Anterior cingulate cortex (tissue), 58 donors: ENCODE measurements at places on chromosomes 13 and 19.
A peak's percentile ranks its signal among the peaks of the same experiment; 100 is the strongest.

GRCh38 chr13:28849441-28849840, 29.3 kb downstream of the MTUS2 start:
- DNase-seq: no peak

GRCh38 chr13:102838982-102839381, 6.8 kb upstream of the ERCC5 start:
- DNase-seq: no peak

DNA sequence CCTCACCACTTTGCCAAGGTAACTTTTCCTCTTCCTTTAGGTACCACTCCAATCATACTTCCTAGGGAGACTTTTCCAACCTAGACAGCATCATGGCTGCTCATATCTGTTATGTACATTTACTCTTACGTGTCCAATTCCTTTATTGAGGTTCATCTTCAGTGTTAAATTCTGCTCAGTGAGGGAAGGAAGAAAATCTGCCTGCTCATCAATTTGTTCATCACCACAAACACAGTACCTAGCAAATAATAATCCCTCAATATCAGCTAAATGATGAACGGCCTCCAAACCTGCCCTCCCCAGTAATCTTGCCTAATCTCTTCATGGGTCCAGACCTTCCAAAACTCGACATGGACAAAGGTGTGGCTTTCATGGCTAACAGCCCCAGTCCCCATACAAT, 380.8 kb downstream of the KCTD12 start:
- no peak for DNase-seq

DNA sequence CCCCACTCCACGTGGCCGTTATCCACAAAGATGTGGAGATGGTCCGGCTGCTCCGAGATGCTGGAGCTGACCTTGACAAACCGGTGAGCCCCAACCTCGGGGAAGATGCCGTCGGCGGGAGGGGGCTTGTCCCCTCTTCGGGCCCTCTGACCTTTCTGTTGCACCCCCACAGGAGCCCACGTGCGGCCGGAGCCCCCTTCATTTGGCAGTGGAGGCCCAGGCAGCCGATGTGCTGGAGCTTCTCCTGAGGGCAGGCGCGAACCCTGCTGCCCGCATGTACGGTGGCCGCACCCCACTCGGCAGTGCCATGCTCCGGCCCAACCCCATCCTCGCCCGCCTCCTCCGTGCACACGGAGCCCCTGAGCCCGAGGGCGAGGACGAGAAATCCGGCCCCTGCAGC, 4.8 kb downstream of the CCER2 start:
- no peak for DNase-seq

DNA sequence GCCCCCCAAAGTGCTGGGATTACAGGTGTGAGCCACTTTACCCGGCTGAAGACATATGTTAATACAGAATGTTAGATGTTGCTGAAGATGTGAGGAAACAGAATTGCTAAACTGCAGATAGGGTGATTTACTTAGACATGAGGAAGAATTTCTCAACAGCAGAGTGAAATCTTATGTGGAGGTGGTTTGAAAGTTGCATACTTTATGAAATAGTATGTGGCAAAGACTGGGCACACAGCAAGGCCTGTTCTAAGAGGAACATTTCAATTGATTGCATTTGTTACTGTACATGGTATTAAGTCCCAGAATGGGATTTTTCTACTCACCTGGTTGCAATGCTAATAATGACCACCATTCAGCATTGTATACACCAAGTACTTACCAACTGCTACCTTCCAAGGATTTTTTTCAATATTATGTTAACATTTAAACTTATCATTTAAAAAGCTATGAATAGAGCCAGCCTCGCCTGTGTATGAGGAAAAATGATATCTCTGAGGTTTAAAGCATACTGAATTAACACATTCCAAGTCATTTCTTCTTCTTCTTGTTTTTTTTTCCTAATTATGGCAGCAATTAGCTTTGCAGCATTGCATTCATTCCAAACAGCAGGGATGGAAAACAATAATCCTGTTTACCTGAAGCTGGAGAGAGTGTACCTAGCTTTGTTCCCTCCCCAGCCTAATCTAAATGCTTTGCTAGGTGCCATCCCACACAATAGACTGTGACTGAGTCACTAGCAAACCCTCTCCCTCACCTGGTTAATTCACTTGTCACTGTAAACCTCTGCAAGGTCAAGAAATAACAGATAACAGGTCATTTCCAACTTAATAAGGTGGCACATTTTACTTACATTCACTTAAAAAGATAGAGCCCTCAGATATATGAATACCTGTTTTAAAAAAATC, 19.4 kb upstream of the KLF5 start:
- DNase-seq: no peak

GRCh38 chr19:53789708-53790678, 34.1 kb downstream of the NLRP12 start:
- DNase-seq: no peak

DNA sequence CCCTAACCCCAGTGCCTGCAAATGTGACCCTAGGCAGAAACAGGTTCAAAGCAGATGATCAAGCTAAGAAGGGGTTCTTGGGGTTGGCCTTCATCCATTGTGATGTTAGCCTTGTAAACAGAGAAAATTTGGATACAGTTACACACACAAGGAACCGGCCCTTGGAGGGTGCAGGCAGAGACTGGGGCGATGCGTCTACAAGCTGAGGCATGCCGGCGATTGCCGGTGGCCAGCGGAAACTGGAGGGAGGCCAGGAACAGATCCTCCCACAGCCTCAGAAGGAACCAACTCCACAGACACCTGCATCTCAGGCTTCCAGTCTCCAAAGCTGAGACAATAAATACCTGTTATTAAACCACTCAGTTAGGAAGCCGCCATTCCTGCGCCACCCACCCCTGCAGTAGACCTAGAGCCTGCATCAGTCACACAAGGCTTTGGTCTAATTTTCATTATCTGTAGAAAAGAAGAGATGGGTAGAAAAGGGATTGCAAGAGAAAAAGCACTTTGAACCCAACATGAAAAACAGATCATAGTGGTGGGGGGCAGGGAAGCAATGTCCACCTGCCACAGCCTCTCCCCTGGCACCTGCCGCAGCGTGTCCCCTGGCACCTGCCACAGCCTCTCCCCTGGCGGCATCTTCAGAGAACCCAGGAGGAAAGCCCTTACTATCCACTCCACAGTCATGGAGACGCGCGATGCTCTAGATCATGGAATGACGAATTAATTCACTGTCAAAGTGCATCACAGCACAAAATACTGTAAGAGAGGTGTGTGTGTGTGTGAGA, 119.7 kb upstream of the SOX1 start:
- DNase-seq: no peak

GRCh38 chr13:110559429-110559943, 2.0 kb downstream of the RAB20 start:
- DNase-seq: peak; percentile 20

DNA sequence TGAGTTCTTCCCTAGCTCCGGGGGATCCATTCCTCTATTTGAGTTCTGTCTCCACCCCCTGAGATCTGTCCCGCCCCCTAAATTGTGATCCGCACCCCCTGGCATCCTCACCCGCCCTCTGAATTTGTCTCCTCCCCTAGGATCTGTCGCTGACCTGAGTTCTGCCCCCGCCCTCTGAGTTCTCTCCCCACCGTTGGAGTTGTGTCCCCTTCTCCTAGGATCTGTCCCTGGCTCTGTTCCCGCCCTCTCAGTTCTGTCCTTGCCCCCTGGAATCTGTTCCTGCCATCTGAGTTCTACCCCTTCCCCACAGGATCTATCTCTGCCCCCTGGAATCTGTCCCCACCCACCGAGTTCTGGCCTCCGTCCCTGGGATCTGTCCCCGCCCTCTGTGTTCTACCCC, 1.0 kb upstream of the SLC17A7 start:
- peak; percentile 21 for DNase-seq

DNA sequence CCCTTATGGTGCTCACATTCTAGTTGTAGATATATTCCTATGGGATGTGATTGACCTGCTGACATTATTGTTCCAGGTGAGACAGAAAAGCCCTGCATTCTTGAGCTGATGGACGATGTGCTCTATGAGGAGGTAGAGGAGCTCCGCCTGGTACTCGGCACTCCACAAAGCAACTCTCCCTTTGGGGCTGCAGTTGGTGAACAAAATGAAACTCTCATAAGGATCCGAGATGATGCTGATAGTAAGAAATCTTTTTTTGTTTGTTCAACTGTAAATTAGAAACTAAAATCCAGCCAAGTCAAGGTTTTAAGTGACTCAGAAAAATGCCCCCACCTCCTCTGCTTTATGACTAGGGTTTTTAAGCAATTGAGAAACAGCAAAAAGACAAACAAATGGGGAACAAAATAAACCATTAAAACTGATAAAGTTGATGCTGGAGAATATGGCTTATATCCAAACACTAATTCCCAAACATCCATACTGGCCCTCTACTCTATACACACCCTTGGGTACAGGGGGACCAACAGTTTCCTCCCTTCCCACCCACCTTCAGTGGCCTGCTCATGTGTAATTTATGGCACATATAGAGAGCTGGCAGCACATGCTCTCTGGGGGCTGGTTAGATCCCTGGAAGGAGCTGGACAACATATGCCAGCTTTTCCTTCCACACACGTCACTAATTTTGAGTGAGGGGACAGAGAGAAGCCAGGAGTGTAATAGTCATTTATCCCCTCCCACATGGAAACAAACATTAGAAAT, 139.6 kb downstream of the STOML3 start:
- DNase-seq: no peak
